Activated T-cell treated with anti-CD3 and anti-CD28 coated beads, Interleukin-2, amount 50 U/mL, for 24 hours (primary cell): ENCODE measurements at places on chromosomes 5 and 9.
A peak's percentile ranks its signal among the peaks of the same experiment; 100 is the strongest.

- DNase-seq = no peak
Observed at GRCh38 chr9:137956688-137957385, 79.3 kb downstream of the CACNA1B start.

GRCh38 chr5:91188755-91189154, 194.4 kb downstream of the ARRDC3 start:
- DNase-seq = no peak

GRCh38 chr5:150778088-150778516, 455 bp upstream of the SMIM3 start:
- DNase-seq = no peak

GRCh38 chr9:95772320-95773052, 103.0 kb upstream of the ERCC6L2 start:
- peak; percentile 38 for DNase-seq

GRCh38 chr9:103362986-103363385, 367.9 kb downstream of the CYLC2 start:
- no peak for DNase-seq

- DNase-seq = no peak
Observed at GRCh38 chr9:85283421-85283820, 458.3 kb downstream of the AGTPBP1 start.

DNA sequence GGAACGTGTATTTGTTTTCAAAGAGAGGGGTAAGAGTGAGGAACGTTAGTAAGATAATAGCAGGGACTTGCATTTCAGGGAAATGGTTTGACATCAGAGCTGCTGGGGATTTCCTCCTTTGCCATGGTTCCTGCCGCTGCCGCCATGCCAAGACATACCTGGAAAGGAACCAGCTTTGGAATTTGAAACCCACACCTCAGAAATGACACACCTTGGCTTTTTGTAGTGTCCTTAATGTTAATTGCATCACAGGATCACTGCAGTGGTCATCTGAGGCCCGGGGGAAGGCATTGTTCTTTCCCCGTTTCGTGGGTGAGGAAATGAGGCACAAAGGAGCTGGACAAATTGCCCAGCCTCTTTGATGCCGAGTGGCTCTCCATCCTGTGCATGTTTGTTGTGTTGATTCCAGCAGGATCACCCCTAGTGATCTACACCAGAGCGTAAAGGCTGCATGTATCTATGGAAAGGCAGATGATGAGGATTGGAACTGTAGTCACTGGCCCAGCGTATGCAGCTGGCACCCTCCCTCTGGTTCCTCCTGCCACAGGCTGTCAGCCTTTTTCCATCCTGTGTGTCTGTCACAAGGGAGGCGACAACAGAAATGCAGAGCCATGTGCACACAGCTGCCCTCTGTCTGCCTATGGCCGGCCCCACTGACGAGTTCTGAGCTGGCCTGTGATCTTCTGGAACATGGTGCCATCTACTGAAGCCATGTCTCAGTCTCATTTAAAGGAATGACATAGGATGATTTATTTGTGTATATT, 37.8 kb downstream of the SLC46A2 start:
- no peak for DNase-seq

DNA sequence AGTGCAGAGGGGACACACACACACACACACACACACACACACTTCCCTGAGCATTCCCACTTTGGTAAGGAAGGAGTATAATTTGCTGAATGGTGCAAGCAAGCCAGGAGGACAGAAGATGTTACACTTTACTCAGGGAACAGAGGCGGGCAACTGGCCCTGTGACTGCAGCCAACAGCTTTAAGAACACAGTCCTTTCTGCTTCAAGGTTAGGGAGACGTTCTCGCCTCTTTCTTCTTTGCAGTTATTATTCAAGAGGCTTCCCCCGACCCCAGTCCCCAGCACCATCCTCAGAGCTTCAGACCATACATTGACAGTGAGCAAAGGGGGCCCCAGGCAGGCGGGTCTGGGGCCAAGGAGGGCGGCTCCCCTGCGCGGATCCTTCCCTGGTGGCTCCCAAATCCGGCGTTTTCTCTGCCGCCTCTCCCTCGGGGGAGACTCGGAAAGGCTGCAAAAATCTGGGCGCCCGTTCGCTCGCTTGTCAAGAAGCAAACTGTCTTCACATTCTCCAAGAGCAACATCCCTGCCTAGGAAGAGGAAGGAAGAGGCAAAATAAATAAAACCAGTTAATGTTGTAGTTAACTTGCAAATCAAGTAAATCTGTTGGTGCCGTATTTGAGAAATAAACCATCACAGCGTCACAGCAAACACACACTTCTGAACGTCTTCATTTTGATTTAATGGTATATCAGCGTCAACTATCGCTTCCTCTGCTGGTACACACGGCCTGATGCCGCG, 3.8 kb upstream of the LHX2 start:
- DNase-seq = no peak

GRCh38 chr5:53777864-53778618, 217.6 kb downstream of the NDUFS4 start:
- DNase-seq = no peak

- no peak for DNase-seq
Observed at GRCh38 chr5:28809811-28810750, 1771.7 kb upstream of the CDH9 start.

DNA sequence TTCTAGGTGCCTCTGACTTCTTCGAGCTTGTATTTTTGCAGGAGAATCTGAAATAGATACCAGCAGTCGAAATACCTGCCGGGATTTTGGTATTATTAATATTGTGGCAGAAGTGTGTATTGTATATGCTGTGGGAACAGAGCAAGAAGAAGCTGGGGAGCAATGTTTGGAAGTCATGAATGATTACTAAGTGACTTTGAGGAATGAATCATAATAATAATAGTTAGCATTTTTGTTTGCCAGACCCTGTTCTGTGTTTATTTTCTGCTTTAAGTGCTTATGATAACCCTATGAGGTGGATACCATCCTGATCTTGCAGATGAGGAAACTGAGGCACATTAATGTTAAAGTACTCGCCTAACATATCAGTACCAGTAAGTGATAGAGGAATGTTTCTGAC, 32.4 kb downstream of the RAB24 start:
- DNase-seq = no peak

DNA sequence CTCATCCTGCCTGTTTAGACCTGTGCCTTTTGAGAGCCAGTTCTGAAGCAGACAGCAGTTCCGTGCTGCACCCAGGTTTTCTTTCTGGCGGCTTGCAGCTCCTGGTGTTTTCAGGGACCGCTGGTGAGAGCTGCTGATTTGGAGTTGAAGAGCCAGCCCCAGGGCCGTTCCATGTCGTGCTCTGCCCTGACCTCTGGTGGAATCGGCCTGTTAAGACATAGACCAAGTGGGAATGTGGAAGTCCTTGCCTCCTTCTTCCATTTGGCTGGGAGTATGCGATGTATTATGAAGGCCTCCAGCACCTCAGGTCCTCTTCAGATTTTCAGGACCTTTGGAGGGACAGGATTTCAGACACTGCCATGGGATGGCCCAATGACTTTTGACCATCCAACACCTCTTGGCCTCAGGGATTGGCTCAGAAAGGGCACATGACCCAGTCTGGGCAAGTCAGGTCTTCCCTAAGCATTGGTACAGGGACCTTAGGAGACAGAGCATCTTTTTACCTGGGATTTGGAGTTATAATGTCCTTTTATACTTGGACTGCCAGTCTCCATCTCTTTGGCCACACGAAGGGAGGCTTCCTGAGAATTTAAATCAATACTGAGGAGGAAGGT, 136.1 kb upstream of the CLINT1 start:
- peak; percentile 65 for DNase-seq

DNA sequence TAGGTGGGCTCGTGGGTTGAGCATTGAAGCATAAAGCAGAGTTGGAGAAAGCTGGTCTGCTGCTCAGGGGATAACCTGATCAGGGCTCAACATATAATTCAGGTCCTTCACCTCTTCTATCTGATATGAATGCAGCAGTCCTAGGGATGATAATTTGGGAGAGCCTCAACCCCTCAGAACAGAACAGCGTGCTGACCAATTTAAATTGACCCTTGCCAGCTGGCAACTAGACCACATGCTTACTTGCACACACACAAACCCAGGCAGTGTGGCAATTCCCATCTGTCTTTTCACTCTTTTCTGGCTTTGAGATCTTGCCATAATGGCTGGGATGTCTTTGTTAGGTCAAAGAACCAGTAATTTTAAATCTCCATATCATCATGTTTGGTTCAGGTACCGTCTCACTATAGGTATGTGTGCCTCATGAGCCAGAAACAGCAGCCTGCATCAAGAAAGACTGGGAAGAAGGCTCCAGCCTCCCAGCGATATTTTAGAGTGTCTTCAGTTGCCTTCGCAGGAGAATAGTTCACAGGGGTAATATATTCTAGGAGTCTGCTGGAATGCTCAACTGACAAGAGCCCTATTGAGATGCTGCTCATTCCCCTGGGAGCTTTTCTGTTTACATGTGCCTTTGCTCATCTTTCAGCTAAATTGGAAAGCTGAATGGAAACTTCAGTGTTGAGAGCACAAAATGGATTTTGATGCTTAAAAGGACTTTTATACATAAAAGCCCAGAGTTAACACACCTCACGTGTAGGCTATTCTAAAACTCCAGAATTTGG, 497.6 kb downstream of the RASEF start:
- DNase-seq = no peak

GRCh38 chr9:120442308-120442995, 137.5 kb downstream of the CDK5RAP2 start:
- DNase-seq = no peak

DNA sequence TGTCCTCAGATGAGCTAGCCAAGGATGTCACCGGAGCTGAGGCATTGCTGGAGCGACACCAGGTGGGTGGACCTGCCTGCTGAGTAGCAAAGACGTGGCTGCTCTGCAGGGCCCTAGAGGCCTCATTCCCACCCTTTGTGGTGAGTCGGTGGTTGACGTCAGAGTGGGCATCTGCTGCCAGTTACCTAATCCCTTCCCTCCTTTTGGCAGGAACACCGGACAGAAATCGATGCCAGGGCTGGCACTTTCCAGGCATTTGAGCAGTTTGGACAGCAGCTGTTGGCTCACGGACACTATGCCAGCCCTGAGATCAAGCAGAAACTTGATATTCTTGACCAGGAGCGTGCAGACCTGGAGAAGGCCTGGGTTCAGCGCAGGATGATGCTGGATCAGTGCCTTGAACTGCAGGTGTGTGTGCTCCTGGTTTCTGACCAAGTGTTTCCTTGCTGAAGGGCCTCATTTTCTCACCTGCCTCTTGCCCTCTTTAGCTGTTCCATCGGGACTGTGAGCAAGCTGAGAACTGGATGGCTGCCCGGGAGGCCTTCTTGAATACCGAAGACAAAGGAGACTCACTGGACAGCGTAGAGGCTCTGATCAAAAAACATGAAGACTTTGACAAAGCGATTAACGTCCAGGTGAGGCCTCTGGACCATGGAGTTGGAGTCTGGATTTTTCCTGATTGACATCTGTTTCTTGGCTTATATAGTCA, 48.9 kb downstream of the DYNC2I2 start:
- no peak for DNase-seq
